ENCODE measurements at places on chromosomes 5 and 9.

GRCh38 chr9:133715866-133716563 lies 22.1 kb downstream of the SARDH start:
- DNase-seq, result peak; percentile 74

- peak; percentile 40 for DNase-seq
These were observed 246.5 kb downstream of the PCSK5 start for GRCh38 chr9:76136986-76137385.

DNA sequence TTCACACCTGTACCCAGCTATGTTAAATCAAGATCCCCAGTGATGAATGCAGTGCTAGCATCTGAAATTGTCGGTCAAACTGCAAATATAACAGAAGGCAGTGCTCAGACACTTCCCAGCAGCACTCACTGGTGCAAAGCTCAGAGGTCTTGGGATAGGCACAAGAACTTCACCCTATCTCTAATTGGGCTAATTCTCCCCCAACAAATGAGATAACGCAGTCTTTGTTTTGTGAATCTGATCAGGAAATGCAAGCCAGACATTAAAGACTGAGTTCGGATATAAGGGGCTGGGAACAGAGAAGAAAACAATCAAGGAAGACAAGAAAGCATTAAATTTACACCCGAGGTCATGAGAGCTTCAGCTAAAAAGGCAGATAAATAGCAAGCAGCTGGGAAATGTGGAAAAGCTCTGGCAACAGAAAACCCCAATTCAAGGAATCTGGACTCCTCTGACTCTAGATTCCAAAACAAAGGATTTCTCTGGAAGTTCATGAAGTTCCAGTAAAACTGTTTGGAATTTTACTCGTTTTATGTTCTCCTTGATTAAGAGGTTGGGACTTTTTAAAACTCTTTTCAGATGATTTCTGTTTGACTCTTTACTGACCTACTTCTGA lies 65.1 kb downstream of the GNA14 start:
- no peak for DNase-seq

GRCh38 chr9:113927277-113927676 lies 51.2 kb downstream of the ZNF618 start:
- DNase-seq, result no peak

DNA sequence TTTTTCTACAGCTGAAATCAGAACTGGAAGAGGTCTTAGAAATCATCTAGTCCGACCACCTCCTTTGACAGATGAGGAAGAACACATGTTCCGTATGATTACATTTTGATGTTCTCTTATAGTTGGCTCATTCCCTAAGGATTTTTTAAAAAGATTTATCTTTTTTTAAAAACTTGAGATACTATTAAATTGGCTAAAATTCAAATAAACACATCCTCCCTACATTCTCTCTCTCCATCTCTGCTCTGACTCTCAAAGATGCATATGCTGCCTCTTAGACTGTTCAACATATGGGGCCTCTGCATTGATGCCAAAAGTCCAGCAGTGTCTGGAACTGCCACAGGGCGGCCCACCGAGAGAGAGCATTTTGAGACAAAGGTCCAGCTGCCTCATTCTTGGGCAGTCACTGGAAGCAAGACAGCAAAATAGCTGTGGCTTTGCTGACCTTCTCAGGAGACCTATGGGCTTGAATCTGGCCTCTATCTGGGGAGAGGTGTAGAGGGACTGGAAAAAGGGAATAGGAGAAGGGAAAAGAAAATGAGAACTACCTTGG lies 12.8 kb upstream of the TSSK1B start:
- peak; percentile 54 for DNase-seq

- no peak for DNase-seq
These were observed 56.7 kb downstream of the UBE2QL1 start for GRCh38 chr5:6505416-6505755.

DNA sequence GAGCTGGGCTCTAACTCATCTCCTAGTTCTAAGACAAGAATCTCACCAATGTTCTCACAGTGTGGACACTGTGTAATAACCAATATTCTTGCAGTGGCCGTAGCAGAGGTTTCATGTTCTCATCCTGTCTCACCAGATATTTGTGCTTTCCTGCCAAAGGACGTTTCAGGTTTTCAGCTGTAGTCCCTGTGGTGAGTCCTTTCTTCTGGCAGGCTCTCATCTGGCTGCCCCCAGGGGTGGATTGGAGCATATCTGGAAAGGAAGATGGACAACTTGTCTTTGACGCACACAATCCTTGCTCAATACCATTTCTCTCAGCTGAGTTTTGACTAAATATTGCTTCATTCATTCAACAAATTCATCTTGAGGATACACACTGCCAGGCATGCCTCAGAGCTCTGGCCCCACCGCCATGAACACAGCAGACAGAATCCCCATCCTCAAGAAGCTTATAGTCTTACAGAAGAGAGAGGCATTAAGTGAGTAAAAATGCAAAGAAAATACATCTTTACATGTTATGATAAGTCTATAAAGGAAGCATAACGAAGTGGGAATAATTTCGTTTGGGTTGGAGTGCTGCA lies 33.8 kb upstream of the NEURL1B start:
- DNase-seq, result no peak

Data from ELR (cell line).